ENCODE measurements at places on chromosomes 3 and 15.

GRCh38 chr3:24306518-24306917 lies 188.1 kb downstream of the THRB start:
- DNase-seq = no peak

GRCh38 chr15:60829416-60829815 lies 350.5 kb upstream of the ICE2 start:
- no peak for DNase-seq

DNA sequence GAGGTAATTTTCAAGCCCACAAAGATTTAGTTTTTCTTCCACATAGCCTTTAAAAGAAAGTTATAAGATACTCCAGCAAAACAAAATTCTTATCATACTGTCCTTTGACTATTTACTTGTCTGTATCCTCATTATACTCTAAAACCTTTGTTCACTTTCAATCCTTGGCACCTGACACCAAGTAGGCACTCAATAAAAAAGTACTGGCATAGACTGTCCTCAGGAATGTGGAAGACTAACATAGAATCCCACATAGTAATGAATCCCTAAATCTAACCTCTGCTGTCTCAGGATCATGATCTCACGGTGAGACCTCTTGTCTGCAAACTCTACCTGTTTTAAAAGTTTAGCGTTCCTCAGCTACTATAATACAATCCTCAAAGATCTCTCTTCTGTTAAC lies 21.6 kb downstream of the PHC3 start:
- no peak for DNase-seq

DNA sequence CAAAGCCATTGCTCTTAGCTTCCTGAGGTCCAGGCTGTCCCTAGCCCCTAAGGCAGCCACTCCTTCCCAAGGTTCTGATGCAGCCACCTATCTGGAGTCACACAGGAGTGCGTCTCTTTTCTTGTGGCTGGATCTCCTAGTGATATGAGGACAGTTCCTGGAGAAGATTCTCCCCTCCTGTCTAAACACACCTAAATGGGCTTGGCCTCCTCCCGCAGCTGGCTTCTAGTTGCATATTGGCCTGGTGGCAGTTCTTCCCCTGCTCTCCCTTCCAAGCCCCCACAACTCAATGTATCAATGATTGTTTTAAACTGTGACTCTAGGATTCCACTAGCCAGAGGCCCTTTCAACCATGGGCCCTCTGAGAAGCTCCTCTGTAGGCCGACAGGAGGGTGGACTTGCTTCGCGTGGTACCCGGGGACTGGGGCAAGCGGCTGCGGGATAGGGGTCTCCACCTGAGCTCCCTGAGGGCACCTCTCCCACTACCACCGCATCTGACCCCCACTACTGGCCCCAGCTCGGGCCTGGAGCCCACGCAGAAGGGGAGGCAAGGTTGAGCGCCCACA lies 1.4 kb downstream of the ITGA11 start:
- no peak for DNase-seq

GRCh38 chr3:183914856-183915255 lies 30.2 kb upstream of the PARL start:
- no peak for DNase-seq

DNA sequence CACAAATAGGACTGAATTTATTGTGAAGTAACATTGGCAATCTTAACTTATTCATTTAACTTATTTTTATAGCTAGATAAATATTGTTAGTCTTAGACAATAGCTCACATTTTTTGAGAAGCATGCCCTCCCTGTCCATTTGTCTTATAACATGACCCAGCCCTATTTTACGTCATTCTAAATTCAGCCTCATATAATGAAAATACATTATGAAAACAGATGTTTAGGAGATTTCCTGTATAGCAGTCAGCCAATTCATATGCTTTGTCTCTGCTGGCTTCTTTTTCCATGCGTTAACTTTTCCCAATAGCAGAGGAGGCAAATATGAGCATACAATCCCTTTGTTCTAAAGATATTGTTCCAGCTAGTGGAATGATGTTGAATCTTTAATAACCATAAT lies 29.3 kb downstream of the CD200 start:
- DNase-seq = no peak

DNA sequence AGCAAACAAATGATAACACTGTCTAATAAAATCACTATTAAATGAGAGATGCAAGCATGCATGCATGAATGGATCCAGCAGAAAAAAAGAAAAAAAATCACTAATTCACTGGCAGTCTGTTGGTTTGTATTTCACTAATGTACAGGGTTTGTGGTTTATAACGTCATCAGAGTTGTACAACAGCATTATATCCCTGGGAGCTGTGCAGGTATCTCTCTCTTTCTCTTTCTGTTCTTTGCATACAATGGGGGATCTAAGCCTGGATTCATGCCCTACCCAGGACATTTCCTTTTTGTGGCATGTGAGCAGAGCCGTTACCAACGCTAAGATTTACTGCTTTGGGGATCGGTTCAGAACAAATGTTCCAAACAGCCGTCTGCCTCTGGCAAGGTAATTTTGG lies 229.5 kb downstream of the SOX2 start:
- no peak for DNase-seq

DNA sequence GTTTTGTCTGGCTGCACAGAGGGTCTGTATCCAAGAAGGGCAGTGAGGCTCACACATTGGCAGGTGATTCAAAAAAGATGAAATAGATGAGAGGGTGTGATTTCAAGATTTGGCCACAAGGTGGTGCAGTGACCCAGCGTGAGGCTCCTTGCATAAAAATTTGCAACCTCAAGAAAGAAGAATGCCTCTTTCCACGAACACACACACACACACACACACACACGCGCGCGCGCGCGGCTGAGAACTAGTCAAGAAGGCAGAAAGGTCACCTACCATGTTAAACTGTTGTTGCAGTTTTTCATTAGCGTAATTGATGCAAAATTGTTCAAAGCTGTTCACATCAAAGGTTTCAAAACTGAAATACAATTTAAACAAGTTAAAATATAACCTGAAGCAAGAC lies 39.2 kb downstream of the MYO5C start:
- peak; percentile 58 for DNase-seq

DNA sequence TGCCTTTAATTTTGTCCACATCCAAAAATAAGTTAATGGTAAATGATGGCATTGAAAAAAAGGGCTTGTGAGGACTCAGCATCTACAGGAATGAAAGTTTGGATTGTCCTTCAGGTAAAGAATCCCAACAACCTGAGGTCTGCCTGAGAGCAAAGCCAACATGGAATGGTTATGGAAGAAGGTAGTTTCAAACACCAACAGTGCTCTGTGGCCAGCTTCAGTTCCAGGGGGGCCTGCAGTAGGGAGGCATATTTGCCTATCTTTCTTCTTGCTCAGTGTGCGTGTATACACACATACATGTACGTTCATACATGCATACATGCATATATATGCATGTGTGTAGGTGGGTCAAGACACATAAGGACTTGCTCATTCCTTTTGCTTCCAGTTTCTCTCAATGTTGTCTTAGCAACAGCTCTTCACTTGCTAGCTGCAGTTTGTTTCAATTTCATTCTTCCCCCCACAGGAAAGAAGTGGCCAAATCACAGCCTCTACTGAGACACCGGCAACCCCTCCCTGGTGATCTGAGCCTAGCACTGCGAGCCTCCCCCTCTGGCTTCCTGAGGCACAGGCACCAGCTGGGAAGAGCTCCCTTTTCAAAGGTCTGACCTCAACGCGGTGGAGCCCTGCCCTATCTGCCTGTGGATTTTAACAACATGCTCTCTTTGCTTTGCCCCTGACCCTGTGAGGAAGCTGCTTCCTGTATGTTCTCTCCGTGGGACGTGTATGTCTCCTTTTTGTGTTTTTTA lies 146.2 kb downstream of the KLF13 start:
- DNase-seq = peak; percentile 33

GRCh38 chr15:66461917-66462316 lies 35.6 kb downstream of the SNAPC5 start:
- DNase-seq = no peak

- DNase-seq = no peak
These were observed 72.7 kb downstream of the ADAM10 start for GRCh38 chr15:58676766-58677165.

DNA sequence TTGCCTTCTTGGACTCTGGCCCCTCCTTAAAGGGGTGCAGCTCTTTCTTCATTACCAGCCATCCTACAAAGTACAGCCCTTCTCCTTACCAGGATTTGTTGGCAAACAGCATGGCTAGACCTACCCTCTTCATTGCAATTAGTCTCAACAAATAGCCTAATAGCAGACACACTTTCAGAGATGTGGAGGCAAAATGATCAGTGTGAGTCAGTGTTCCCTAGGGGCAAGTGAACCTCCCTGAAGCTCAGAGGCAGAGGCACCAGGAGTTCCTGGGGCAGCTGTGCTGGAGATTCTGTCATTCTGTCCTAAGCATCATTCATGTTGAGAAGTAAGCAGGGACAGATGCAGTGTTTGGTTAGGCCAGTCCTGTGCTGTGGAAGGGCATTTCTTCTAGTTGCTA lies 14.6 kb upstream of the MECOM start:
- no peak for DNase-seq

DNA sequence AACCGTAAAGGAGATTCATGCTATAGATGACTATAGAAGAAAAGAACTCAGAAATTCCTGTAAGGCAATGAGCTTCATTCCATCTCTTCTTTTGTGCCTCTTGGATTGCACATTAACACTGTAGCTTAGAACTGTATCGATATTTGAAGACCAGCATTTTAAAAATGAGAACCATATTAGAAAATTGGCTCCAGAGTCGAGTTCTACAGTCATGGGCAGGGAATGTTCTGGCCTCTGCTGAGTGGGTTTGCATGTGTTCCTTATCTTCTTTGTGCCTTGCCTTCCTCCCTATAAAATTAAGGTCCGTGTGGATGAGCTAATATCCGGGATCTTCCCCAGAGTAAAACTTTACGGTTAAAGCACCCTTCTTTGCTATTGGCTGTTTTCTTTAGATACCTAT lies 77.4 kb upstream of the PLCL2 start:
- no peak for DNase-seq

DNA sequence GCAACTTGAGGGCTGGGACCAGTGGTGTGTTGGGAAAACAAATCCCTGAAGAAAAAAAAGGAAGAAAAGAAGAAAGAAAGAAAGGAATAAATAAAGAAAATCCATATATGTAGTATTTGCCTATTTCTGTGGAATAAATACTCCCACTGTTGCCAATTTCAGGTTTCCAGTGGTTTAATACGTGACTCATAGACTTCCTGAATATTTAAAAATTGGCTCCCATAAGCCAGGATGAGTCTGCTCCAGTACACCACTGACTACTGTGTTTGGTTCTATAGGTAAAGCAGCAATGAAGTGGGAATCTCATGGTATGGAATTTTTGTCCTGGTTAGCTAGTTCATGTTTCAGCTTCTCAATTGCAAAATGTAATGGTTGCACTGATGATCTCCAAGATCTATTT lies 31.6 kb downstream of the PYDC2 start:
- DNase-seq = no peak

DNA sequence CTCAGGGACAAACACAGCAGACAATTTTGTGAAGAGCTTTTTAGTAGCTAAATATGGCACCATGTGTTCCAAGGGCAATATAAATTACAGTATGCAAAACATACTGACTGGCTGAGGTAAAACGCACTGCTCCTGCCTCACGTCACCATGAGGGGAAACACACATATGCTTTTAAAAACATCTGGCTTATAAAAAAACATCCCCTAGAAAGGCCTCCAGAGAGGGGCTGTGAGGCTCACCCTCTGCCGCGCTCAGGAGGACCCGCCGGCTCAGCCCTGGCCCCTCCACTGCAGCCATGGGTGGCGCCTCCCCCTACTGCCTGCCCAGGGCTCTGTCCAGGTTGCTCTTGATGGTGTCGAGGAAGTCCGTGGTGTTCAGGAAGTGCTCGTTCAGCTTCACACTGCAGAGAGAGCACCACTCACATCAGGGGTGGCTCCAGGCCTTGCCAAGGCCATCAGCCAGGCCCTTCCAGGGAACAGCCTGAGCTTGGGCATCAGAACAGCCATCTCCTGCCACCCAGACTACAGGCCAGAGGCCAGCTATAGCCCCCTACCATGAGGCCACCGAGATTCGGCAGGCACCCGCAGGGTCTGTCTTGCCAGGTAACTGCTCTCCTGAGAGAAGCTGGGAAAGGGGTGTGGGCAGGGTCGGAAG lies 18.2 kb downstream of the IDH2 start:
- no peak for DNase-seq

GRCh38 chr15:100834731-100835130 lies 44.9 kb upstream of the ALDH1A3 start:
- no peak for DNase-seq

DNA sequence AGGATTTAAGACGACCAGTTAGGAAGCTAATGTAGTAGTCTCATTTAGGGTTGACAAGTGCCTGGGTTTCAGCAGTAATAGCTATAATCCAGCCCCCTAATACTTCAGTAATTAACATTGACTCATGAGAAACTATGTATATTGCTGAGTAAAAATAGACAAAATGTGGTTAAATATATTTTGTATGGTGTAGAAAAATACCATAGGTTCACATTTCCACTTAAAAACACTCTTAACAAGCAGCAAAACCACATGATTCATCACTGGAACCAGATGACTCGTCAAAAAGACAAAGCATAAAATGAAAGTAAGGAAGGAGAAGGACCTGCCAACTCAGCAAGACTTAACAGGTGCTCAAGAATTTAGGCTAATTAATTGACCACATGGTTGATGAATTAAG lies 288.9 kb downstream of the EFHB start:
- DNase-seq = no peak

DNA sequence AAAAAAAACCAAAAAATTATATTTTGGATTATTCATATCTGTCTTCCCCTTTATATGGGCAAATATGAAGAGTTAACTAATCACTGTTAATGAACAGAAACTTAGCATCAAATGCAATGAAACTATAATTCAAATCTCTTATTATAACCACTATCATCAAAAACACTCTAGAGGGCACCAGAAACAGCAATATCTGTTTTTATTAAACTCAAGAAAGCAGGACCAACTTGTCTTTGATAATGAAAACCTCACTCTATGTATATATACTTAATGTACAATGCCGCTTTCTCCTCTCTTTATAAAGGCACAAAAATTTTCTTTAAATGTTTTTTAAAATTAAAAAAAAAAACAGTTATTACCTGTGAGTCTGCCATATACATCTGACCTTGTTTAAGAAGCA lies 92.7 kb downstream of the UACA start:
- no peak for DNase-seq

Data from stimulated activated CD4-positive, alpha-beta T cell treated with anti-CD3 and anti-CD28 coated beads, Interleukin-2, amount 100 ng/mL, for 4 hours (primary cell).